ENCODE measurements at places on chromosomes 1 and 21.

GRCh38 chr21:45145146-45145545 lies 70.8 kb downstream of the ADARB1 start:
- no peak for DNase-seq

DNA sequence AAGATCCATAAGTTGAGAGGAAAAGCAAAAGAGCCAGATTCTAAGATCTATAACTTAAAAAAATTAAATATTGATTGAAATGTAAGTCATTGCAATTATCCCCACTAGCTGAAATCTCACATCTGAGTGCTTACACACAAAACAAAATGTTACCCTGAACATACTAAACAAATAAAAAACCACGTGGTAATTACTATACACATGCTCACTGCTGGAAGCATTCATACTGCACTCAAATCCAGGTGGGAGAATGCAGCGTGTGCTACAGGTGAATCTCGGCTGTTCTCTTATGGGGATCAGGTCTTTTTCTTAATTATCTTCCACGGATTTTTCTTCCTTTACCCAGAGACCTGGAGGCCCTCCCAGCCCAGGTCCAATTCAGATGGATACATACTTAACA lies 74.3 kb downstream of the SDC3 start:
- DNase-seq = no peak

- no peak for DNase-seq
Observed at GRCh38 chr21:29708401-29708800, 231.4 kb downstream of the GRIK1 start.

GRCh38 chr21:27079636-27080240 lies 112.8 kb upstream of the ADAMTS5 start:
- DNase-seq = no peak

- no peak for DNase-seq
Observed at GRCh38 chr21:34728479-34728878, 59.7 kb downstream of the CLIC6 start.

DNA sequence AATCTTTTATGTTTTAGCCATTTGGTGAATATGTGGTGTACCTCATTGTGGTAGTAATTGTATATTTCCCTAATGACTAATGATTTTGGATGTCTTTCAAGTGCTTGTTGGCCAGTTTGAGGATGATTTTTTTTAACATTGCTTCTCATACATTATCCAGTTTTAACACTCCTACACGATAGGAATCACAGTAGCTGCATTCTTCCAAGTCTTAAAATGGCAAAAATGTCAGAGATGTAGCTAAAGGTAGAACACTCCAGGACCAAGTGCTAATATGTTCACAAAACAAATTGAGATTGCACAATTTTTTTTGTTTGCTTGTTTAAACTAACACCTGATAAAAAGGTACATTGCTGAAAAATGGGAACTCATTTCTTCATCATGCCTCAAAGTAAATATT lies 11.7 kb downstream of the USP25 start:
- DNase-seq = no peak

- DNase-seq = no peak
Observed at GRCh38 chr1:167233373-167233772, 12.7 kb downstream of the POU2F1 start.

DNA sequence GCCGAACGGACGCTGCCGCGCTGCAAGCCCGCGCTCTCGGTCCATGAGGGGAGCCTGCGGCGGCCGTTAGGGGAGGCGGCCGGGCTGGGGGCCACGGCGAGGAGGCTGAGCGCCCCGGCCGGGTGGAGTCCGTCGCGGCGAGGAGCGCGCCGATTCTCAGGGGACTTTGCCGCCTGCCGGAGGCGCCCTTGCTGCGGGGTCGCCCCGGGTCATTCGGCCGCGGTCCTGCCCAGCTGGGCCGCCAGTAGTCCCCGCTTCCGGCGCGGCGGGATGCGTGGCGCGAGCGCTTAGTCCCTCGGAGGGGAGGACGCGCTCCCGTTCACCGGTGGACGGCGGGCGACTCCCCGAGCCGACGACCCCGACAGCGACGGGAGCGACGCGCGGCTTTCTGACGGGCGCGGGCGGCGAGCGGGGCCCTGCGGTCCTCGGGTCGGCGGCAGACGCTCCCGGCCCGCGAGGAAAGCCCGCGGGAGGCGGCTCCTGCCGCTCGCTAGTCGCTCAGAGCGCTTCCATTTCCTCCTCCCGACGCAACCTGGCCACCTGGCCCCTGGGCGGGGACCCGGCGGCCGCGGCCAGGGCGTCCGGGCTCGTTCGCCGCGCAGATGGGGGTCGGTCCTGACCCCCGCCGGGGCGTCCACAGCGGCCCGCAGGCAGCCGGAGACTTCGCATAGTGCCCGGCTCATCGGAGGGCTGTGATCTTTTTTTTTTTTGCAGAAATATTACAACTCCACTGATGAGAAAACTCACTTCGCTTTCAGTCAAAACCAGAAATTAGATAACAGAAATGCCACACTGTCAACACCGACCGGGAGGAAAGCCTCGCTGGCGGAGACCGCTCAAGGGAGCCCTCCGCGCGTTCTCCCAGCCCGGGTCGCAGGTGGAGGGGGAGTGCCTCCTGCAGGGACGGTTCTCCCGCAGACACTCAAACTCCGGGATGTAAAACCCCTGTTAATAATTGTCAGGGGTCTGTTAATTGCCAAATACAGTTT lies 641 bp upstream of the ZBTB21 start:
- no peak for DNase-seq

DNA sequence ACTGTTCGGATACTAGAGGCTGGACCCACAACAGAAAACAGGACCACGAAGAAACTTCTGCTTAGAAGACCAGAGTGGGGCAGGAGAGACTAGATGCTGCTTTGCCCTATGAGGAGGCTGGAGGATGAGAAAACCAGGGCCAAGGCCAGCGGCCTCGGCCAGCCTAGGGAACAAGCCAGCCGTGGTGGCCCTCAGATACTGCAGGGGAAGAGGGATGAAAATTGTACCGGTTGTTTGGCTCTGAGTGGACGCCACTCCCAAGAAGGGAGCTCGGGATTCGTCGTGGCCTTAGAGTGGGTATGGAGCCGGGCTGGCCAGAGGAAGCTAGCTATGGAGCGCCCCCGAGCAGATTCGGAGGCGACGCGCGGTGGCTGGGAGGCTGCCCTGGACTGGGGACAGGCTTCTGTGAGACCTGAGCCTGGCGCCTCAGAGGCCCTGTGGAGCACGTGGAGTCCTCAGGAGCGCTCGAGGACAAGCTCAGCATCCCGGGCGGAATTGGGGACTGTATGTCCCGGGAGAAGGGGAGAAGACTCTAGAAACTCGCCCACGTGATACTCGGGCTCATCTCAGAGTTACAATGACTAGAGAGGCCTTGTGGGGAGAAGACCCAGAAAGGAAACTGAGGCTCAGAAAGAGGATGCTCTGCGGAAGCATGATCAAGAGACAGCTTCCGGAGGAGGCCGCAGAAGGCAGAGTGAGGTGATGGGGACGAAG lies 2.8 kb downstream of the PRRX1 start:
- DNase-seq = no peak

DNA sequence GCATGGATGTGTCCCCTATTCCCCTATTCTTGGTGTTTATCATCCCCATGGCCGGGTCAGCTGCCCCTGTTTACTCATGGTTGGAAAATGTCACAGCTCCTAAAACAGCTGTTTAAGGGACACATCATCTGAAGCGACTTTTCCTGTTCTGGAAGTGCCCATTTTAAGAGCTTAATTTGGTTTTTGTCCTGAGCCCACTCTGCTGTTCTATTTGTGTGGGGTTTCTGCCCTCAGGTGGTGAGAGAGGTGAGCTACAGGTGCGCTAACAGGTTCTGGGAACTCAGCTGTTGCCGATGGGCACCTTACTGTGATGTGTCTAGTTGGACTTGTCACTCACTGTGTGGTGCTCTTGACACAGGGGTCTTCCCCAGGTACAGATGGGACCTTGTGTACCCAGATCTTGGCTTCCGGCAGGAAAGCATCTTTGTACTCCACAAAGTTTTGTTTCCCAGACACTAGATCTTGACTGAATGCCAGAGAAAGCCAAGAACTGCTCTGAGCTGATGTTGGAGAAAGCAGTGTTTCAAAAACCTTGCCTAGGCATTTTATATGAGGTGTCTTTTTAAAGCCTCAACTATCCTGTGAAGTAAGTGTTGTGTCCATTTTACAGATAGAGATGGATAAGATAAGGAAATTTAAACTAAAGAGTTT lies 59.0 kb upstream of the CD1D start:
- no peak for DNase-seq

- DNase-seq = peak; percentile 67
Observed at GRCh38 chr1:198699167-198700015, 60.6 kb downstream of the PTPRC start.

DNA sequence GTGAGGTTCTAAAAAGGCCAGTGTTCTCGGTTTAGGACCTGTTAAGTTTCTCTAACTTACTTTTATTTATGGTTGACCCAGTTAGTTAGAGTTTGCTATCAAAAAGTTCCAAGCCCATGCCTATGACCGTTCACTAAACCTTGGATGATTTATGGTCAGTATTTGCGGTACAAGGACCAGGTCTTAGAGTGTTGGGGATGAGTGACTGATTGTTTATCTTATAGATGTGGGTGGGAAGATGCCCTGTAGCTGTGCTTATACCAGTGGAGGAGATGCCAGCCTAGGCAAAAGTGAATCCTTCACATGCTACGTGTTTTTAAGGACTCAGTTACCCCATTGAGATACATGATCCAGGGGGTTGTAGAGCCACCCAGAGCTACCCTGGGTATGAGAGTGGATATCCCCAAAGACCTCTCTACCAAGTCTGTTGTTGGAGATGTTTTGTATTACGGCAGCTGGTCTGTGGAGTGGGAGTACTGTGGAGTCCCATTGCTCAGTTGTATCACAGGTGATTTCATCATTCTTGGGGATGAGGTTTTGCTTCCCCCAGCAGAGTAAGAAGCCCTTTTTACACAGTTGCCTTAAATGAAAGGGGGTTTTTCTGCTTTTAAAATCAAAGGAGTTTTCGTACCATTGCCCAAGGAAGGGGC lies 2.1 kb downstream of the SLC22A15 start:
- DNase-seq = no peak

- no peak for DNase-seq
Observed at GRCh38 chr1:47023268-47024140, at the start of gene CYP4X1. Gene CYP4X1 (plus strand): TSS chr1:47023669. CDS start chr1:47023818, 149 bp downstream.
